ENCODE measurements at places on chromosomes 4 and X. TPM values are rescaled to one million over a fixed set of nuclear protein-coding genes. Genes with fewer than 3 reads are reported as not detected.

GRCh38 chr4:158624889-158625478 is 46.7 kb downstream of the C4orf46 start:
- DNase-seq = no peak

- DNase-seq = no peak
Observed at GRCh38 chrX:15043538-15043937, 170.3 kb downstream of the MOSPD2 start.

DNA sequence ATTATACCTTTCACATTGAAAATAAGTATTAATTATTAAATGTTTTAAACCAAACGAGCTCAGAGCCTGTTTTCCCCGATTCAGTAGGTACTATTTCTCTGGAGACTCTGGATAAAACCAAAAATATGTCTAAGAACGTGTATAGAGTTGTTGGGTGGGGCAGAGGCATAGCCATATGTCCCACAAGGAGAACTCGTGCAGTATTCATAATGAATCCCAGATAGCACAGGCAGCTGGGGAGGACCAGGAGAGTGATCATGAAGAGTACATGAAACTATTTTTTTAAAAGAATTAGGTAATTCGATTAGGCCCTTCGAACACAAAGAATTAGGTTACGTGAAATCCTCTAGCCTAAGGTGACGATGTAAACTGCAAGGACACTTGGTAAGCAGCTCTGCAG is 76.1 kb downstream of the CLDN22 start:
- no peak for DNase-seq

- DNase-seq = no peak
Observed at GRCh38 chr4:170580651-170581050, 490.9 kb upstream of the AADAT start.

GRCh38 chrX:154057791-154058190 is 38.1 kb upstream of the IRAK1 start:
- no peak for DNase-seq

The SMIM43 gene
- not detected for total RNA-seq
